Right renal pelvis (tissue), 4 donors: ENCODE measurements at places on chromosomes 3 and 15. TPM values are rescaled to one million over a fixed set of nuclear protein-coding genes. Genes with fewer than 3 reads are reported as not detected.

DNA sequence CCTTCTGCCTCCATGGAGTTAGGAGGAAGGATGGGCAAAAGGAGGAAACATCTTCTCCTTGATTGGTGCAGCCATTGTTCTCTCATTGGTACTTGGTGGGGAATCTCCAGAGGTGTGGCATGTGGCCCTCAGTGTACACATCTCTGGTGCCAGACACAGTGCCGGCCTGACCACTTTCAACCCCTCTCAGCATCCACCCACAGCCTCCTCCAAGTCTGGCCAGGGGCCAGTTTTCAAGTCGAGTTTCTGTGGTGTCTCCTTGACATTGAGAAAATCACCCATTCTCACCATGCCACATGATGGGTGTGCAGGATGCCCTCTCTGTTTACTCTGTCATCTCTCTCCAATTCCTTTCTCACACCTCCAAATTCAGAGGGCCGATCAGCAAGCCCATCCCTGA, 12.8 kb upstream of the FSIP1 start:
- no peak for DNase-seq

AHSG gene
- polyA plus RNA-seq = 0.38 TPM

GRCh38 chr3:23244324-23245041, 41.4 kb downstream of the UBE2E2 start:
- DNase-seq = no peak

GRCh38 chr3:132414841-132415240, 2.5 kb upstream of the DNAJC13 start:
- DNase-seq = no peak

DNA sequence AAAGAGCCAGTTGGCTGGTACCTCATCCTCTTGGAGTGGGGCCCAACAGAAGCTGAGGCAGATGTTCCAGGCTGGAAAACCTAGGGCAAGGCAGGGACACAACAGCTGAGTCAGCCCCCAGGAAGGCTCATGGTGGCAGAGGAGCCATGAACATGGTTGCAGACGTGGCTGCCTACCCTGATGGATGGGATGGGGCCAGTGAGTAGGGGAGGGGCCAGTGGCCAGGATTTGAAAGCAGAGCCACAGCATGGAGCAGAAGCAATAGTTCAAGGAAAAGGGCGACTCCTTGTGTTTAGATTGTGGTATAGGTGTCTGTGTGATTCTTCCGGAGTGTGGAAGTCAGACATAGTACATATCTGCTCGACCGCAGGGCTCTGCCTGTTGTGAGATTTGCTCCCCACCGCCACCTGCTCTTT, 24.2 kb downstream of the PXYLP1 start:
- no peak for DNase-seq

CLDN16 gene
- 51.5 TPM for polyA plus RNA-seq

TRAK1 gene
- 46.4 TPM for polyA plus RNA-seq

DNA sequence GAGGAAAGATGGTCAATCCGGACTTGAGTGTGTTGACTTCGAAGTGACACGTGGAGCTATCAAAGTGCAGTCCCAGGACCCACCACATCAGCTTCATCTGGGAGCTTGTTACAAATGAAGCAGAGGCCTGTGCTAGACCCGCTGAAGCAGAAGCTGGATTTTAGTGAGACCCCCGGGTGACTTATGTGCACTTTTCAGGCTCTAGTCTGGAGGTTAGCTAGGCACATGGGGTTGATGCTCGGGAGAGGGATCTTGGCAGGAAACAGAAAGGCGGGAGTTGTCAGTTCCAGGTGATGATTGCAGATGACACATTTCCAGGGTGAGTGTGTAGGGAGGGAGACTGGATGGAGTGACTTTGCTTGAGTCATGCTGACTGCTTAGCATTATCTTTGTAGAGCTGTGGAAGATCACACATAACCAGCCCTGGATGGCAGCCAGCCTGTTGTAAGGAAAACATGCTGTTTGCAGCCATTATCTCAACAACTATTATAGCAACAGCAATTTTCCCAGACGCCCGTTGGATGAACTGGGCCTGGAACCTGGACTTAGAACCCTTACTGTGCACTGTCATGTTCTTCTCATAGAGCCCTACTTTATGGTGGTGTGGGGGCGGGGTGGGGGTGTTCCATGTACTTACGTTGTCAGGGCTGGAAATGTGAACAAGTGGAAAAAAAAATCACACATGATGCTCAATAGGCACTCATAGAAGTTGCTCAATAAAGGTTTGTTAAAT, 122.4 kb downstream of the THSD4 start:
- no peak for DNase-seq

DNA sequence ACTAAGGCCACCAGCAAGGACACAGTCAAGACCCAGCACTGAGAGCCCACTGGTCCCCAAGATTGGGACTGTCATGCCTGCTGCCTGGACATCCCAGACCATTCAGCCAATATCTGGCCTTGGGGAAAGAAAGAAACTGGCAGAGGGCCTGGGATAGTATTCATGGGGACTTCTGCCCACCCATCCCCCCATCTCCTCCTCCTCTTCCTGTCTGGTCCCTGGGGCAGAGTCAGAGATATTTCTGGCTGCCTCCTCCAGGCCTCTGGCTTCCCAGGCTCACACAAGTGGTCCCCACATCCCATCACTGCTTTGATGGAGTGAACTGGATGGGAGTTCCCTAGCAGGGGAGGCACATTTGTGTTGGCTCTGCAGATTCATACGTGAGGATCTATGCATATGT, 4.2 kb upstream of the RASL12 start:
- DNase-seq = no peak

- DNase-seq = no peak
Observed at GRCh38 chr3:13051066-13051465, 22.2 kb downstream of the IQSEC1 start.

DNA sequence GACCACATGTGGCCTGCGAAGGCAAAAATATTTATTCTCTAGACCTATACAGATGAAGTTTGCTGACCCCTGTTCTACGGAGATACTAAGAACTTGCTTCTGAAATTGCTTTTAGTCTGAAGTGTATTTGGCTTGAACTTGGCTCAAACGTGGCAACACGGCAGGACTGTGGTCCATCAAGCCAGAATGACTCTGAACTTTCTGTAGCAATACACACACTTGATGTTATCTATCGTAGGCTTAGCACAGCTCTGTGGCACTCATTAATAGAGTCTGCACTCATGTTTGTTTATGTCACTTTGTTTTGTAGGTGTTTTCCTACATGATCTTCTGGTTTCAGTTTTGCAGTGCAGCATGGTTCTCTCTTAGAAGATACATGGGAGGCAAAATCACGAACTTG, 298.1 kb downstream of the ADAMTS17 start:
- no peak for DNase-seq

FBXW12 gene
- polyA plus RNA-seq = 0.45 TPM
